Amygdala (tissue), 56 donors: ENCODE measurements at places on chromosomes 7 and 10.

DNA sequence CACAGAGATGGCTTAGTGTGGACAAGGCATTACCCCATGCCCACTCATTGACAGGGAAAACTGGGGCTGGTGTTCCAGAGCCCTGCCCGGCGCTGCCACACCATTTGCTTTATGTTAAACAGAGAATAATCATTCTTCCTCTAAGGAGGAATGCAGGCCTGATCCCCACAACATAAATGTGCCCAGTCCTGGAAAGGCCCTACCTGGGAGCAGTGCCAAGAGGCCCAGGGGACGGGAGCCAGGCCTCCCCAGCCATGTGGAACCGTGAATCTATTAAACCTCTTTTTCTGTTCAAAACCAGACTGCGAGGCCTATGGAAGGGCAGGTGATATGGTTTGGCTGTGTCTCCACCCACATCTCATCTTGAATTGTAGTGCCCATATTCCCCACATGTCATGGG lies 264.1 kb downstream of the GRID1 start:
- no peak for DNase-seq

GRCh38 chr7:43042302-43042701 lies 70.1 kb upstream of the HECW1 start:
- no peak for DNase-seq

DNA sequence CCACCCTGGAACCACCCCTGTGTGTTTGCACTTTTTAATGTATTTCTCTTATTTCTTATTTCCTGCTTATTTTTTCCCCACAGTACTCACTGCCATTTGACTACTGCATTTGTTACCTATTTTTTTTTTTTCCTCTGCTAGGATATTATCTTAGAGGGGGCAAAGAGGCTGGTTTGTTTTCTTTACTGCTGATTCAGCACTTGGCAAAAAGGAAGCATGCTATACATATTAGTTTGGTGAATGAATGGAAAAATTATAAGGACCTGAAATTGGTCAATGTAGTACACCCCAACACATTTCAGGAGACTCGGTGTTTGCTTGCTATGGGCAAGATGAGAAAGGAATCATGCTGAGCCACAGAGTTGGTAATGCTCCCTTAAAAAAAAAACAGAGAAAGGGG lies 193.5 kb downstream of the SORCS3 start:
- DNase-seq = no peak

DNA sequence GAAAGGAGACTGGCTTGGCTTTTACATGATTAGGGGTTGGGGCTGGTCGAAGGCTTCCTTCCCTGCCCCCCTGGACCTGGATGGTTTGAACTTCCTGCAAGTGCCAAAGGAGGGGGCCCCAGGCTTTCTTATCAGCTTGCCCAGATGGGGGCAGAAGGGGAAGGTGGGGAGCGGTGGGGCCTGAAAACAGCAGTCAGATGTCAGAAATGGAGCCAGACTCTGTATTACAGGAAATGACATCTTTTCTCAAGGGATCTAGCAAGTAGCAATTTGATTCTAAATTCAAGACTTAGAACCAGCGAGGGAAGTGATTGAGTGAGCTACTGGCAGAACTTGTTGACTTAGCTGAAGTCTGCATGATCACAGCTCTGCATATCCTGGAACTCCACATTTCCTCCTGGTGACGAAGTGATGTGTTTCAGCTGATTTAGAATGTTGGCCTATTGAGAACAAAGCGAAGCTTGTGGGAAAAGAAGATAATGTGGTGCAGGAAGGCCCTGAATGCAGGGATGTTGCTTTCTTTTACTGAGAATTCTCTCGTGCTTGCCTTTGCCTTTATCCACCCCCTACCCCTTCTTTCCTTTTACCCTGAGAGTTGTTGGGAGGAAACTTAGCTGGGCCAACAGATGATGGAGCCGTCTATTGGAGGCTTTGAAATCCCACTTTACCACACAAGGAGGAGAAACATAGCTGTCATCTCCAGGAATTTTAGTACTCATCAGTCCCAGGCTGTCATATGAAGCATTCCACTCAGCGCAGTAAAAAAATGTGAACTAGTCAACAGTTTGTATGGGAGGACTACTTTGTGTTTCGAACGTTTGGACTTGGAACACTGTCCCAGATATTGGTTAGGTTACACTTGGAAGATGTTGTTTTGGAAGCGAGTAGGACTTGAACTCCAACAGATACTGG lies 43.2 kb downstream of the CCNY start:
- DNase-seq = peak; percentile 59

GRCh38 chr10:78038105-78038504 lies 4.4 kb downstream of the RPS24 start:
- DNase-seq = no peak
